ENCODE measurements at places on chromosomes 3 and 15.

GRCh38 chr3:142213298-142213697, 12.1 kb downstream of the GK5 start:
- DNase-seq: no peak

GRCh38 chr3:53202331-53203015, 41.5 kb downstream of the PRKCD start:
- peak; percentile 19 for DNase-seq

- DNase-seq: no peak
Observed at GRCh38 chr15:62389885-62390790, 225.1 kb upstream of the C2CD4B start.

- no peak for DNase-seq
Observed at GRCh38 chr15:53830707-53831386, 71.4 kb upstream of the WDR72 start.
